Left kidney (tissue), 8 donors: ENCODE measurements at places on chromosomes 4 and X.
A peak's percentile ranks its signal among the peaks of the same experiment; 100 is the strongest.

DNA sequence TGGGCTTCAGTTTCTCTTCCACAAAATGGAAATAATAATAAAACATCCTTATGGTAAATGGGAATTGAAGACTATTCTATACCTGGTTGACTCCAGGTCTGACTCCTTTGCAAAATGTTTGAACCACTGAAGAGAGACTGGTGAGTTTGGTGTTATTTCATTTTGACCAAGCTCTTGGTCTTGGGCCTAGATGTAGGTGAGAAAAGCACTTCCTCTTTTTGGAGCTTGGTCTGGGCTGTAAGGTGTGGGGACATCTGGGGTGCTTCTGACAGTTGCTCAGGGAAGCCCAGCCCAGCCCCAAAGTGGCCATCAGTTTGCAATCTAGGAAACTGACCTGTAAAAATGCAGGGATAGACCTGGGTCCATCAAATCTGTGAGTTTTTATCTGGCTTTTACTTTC is 26.8 kb upstream of the SOD3 start:
- no peak for DNase-seq

GRCh38 chr4:37678624-37679023 is 7.6 kb downstream of the RELL1 start:
- no peak for DNase-seq

- no peak for DNase-seq
Observed at GRCh38 chrX:136747003-136747986, 33.4 kb downstream of the ARHGEF6 start.

- DNase-seq: no peak
Observed at GRCh38 chrX:1462596-1463251, 10.0 kb upstream of the ASMTL start.

DNA sequence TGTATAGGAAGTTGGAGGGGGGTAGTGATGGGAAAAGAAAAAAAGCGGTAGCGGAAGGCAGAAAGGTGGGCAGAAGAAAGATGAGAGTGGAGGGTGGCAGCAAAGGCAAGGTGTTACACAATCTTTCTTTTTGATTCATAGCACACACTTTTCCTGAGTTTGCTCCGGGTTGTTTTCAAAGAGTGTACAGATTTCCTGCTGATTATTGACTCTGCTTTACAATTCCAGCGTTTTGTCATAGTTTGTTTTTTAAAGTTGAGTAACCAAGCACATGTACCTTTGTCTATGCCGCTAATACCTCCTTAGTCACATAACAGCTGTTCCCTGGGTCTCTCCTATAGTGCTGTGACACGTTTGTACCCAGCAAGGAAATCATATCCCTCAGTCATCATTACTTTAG is 50.3 kb downstream of the AGA start:
- no peak for DNase-seq

DNA sequence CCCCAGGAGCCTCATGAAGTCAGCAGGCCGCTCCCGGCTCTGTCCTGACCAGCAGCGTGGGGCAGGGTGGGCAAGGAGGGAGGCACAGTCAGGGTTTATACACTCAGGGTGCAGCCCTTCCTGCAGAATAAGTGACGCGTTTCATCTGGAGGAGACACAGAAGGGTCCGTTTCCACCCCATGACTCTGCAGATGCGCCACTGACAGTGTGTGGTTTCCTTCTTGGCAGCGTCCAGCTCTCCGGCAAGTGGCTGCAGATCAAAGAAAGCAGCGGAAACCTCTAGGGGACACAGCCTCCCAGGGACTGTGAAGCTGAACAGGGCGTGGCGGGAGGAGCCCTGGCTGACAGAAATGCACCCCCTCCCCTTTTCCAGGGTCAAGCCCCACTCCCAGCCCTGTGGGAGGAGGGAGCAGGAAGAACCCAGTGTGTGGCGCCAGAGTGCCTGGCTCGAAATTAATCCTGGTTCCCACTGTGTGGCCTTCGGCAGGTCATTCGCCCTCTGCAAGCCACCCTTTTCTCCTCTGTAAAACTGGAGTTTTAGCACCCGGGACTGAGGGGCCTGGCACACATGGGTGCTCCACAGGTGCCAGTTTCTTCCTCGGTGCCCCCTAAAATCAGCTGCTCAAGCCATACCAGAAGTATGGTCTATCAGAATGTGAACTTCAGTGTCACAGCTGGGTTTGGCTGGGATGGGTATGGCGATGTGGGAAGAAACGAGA is 17.3 kb upstream of the TBC1D14 start:
- no peak for DNase-seq

DNA sequence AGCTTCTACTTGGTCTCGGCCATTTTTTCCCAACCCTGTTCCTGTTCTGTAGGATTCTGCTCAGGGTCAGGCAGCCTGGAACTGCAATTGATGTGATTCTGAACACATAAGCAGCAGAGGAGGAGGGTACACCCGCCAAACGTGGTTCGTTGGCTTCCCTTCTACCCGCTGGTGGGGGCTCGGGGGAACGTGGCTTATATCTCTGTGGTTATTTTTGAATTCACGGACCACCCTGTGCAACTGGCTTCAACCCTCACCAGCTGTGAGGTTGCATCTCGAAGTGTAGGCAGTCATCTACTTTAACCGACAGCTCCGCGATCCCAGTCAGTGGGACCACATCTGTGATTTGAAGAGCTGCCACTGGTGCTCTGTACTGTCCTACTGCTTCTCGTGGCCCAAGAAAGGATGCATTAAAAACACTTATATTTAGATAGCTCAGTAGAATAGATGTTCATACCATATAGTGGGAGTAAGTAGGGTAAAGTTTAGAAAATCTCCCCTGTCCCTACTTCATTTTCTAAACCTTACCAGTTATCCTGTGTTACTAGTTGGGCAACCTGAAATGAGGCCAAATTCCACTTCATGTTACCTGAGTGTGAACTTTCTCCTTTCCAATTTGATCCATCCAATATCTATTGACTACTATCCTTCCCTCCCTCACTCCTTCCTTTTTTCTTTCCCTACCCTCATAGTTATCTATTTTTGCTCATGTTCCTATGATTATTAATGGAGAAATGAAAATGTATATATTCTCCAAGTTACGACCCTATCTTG is 80.4 kb upstream of the BCOR start:
- DNase-seq: no peak

DNA sequence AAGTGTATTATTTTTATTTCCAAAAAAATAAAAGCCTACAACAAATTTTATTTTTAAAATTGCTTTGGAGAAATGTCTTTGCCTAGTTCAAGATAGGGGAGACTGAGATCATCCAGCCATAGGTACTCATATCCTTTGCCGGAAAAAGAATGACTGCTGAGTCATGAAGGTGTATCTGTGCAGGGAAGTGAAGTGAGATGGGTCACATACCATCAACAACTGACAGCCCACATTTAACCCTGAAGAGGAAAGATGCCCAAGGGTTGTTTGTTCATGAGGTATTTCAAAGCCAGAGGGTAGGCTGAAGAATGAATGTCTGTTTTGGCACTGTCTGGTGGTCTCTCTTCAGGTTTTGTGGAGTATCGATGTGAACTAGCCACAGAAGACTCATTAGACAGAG is 106.7 kb upstream of the TTC29 start:
- no peak for DNase-seq

DNA sequence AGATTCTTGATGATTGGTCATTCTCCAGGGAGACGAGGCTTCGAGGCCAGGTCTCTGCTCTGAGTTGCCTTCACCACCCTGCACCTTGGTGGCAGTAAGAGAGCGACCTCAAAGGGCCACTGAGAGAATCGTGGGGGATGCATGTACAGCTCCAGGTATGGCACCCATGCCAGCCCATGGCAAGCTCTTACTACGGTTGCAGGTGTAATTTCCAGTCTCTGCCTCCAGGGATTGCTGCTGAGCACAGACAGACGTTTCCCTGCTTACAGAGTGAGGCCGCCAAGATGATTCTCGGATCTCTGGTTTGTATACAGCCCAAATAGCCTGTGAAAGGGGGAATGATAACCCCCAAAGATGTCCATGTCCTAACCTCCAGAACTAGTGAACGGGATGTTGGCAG is 16.3 kb upstream of the DRD5 start:
- no peak for DNase-seq

- no peak for DNase-seq
Observed at GRCh38 chrX:40449396-40449795, 131.4 kb upstream of the ATP6AP2 start.

GRCh38 chrX:13404364-13404763 is 84.5 kb upstream of the ATXN3L start:
- no peak for DNase-seq

DNA sequence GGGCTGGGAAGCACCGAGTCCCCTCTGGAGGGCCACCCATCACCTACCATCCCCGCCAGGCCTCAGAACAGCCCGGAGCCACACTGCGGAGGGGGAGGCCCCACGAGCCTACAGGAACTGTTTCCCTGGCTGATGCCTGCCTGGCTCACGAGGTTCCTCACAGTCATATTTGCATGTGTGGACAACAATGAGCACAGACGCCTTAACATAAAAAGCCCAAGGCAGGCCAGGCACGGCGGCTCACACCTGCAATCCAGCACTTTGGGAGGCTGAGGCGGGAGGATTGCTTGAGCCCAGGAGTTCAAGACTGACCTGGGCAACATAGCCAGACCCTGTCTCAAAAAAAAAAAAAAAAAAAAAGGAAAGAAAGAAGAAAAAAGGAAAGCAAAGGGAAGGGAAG is 125.9 kb downstream of the FAM53A start:
- no peak for DNase-seq

GRCh38 chrX:13340182-13340791 is 20.4 kb upstream of the ATXN3L start:
- no peak for DNase-seq

GRCh38 chrX:152819266-152819665 is 11.3 kb downstream of the CETN2 start:
- no peak for DNase-seq

GRCh38 chr4:7190691-7191545 is 1.4 kb upstream of the SORCS2 start:
- no peak for DNase-seq

GRCh38 chr4:156778093-156778492 is 193.5 kb downstream of the PDGFC start:
- no peak for DNase-seq

- no peak for DNase-seq
Observed at GRCh38 chrX:39953879-39954278, 143.9 kb downstream of the BCOR start.

DNA sequence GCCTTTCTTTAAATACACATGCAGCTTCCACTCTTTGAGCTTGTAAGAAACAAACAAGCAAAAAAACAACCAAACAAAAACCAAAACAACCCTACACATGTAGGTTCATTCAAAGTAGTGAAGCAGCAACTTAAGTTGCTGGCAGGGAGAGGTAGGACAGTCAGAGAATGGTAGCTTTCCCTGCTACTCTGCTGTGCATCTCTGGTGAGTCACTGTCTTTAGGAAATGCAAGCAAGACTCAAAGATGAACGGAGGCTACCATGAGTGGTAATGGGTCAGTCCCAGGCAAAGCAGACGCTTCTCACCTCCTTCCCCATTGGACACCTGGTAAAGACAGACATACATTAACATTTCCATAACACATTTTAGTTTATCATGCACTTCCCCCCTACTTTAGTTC is 43.2 kb downstream of the PGRMC2 start:
- no peak for DNase-seq

- no peak for DNase-seq
Observed at GRCh38 chr4:12231098-12231497, 802.4 kb upstream of the HS3ST1 start.

- DNase-seq: no peak
Observed at GRCh38 chrX:34521563-34521962, 135.5 kb downstream of the TMEM47 start.

DNA sequence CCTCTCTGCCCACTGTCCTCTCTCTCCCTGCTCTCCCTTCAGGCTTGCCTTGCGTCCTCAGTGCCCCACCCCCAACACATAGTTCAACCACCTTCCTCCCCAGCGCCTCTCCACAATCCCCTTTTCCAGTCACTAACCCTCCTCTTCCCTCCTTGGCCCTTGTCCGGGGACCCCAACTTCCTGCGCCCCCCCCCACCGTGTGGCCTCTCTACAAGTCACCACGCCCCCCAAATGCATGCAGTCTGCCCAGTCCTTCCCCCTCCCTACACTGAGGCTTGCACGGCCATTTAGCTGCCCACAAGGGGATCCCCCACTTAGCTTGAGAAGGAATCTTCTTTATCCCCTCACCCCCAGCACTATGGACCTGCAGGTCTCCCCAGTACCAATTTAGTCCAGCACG is 569 bp downstream of the CXCR3 start:
- DNase-seq: no peak

DNA sequence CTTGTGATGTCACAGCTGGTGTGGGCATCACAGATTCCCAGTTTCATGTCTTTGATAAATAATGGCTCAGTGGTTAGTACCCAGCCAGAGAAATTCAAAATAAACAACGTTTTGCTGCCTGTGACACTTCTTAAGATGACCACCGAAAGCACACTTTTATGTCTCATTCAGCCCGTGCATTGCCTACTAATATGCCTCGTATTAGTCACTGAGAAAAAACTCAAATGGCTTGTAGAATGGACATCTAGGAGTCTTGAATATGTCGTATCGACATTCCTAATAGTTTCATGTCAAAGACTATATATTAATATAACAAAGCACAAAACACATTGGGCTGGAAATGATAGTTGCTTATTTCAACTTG is 103.9 kb upstream of the FAT1 start:
- no peak for DNase-seq

DNA sequence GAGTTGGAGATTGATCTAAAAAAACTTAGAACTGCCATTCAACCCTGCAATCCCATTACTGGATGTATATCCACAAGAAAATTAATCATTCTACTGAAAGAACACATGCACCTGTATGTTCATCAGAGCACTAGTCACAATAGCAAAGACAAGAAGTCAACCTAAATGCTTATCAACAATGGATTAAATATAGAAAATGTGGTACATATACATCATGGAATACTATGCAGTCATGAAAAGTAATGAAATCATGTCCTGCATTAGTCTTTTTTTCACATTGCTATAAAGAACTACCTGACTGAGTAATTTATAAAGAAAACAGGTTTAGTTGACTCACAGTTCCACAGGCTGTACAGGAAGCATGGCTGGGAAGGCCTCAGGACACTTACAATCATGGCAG is 850.5 kb downstream of the TECRL start:
- DNase-seq: no peak

DNA sequence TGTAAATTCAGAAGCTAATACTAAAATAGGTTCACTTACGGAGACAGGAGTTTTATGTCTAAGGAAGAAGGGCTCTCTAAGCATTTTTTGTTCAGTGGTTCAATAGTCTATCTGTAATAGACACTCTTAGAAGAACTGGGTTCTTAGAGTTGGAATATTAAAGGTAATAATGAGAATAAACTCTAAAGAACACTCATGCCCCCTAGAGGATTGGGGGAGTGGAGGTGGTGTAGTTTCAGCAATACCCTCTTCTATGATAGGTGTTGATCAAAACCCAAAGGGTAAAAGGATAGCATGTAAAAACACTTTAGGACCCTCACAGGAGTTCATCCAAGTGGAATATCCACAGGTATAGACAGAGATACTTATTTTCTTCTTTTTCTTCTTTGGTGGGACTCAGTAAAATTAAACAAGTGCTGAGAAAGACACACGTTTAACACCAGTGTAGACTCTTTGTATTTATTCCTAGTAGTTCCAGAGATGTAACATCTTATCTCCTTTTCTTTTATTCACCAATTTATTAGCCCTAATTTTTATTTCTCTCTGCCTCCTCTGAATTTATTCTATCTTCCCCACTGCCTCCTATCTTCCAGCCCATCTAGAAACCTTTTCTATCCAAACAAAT is 25.7 kb upstream of the MND1 start:
- peak; percentile 68 for DNase-seq

GRCh38 chrX:3451571-3451970 is 105.1 kb upstream of the MXRA5 start:
- DNase-seq: no peak
